ENCODE measurements at places on chromosomes 13 and 19.
A peak's percentile ranks its signal among the peaks of the same experiment; 100 is the strongest.

GRCh38 chr19:6476155-6476895 is 5.3 kb downstream of the DENND1C start:
- DNase-seq = peak; percentile 51

DNA sequence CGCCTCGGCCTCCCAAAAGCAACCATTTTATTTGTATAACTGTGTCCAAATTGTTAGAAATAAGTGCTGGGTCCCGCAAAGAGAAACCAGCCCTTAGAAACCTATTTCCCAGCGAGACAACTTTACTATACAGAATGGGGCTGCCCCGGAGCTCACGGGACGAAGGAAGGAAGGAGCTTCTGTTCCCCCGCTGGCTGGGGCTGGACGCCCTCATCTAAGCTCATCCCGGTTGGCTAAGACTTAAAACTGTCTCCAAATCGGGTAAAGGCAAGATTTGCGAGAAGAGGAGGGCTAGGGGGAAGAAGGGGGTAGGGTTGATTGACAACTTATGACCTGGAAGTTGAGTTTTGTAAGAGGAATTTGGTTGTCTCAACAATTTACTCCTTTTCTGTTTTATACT is 12.3 kb upstream of the BSG start:
- DNase-seq = no peak

- DNase-seq = no peak
Measured at GRCh38 chr13:26310470-26310869, 56.5 kb downstream of the CDK8 start.

- DNase-seq = no peak
Measured at GRCh38 chr13:83568019-83568418, 314.3 kb downstream of the SLITRK1 start.

GRCh38 chr19:6214881-6215541 is 64.8 kb downstream of the MLLT1 start:
- no peak for DNase-seq

- no peak for DNase-seq
Measured at GRCh38 chr19:12453495-12453894, 12.7 kb upstream of the ZNF443 start.
